ENCODE measurements at places on chromosomes 12 and 14.
A peak's percentile ranks its signal among the peaks of the same experiment; 100 is the strongest.

GRCh38 chr12:114392909-114393308, 13.0 kb downstream of the TBX5 start:
- peak; percentile 31 for DNase-seq

- DNase-seq, result no peak
These were observed 4.8 kb upstream of the CCDC177 start for GRCh38 chr14:69579476-69579875.

- DNase-seq, result no peak
These were observed 199.5 kb downstream of the TMEM132D start for GRCh38 chr12:129704232-129704830.

- DNase-seq, result no peak
These were observed 9.8 kb downstream of the NKX2-1 start for GRCh38 chr14:36510078-36510799.

- DNase-seq, result no peak
These were observed 53.3 kb upstream of the GTF2A1 start for GRCh38 chr14:81273961-81274575.

- no peak for DNase-seq
These were observed 19.8 kb downstream of the ALDH6A1 start for GRCh38 chr14:74064426-74064825.

DNA sequence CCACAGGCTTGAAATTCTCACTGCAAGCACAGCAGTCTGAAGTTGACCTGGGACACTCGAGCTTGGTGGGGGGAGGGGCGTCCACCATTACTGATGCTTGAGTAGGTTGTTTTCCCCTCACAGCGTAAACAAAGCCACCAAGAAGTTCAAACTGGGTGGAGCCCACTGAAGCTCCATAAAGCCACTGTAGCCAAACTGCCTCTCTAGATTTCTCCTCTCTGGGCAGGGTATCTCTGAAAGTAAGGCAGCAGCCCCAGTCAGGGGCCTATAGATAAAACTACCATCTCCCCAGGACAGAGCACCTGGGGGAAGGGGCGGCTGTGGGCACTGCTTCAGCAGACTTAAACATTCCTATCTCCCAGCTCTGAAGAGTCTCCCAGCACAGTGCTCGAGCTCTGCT, 31.7 kb upstream of the ST8SIA1 start:
- no peak for DNase-seq

- DNase-seq, result no peak
These were observed 11.5 kb downstream of the PLEK2 start for GRCh38 chr14:67400434-67400833.

DNA sequence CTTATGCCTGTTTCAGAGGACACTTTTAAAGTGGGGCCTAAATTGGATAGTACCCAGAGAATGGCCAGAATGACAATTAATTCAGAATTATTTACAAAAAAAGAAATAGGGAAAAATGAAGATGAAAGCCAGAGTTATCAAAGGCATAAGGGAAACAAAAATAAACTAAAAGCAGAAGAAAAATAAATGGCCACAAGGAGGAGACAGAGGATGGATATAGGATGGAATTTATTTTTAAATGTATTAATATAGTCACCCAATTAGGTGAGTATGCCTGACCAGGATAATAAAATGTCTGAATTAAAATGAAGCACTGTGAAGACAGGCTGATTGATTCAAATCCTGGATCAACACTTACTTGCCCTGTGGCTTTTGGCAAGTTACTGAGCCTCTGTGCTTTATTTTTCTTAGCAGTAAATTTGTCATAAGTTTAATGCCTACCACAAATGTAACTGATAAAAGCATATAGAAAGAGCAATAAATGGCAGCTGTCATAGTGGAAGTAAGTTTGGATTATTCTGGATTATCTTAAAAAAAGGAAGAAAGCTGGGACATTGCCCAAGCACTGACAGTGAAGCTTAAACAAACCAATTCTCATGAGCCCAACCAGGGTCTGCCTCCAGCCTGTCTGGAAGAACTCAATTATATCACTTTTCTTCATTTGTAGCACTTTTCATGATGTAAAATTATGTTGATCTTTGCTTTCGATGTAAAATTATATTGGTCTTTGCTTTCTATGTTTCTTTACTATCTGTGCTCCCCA, 3.5 kb downstream of the CLEC9A start:
- DNase-seq, result no peak
